AG20443 (cell line): ENCODE measurements at places on chromosomes 1 and 21.

- no peak for DNase-seq
Measured at GRCh38 chr1:201914456-201915235, 25.9 kb downstream of the SHISA4 start.

- no peak for DNase-seq
Measured at GRCh38 chr1:13541435-13542215, 27.8 kb upstream of the LRRC38 start.

- DNase-seq: no peak
Measured at GRCh38 chr1:181075766-181076350, 12.6 kb upstream of the IER5 start.

- peak; percentile 67 for DNase-seq
Measured at GRCh38 chr1:63861052-63861691, 87.4 kb downstream of the ROR1 start.

GRCh38 chr1:232635778-232636356 lies 5.9 kb upstream of the SIPA1L2 start:
- peak; percentile 49 for DNase-seq

GRCh38 chr1:240090014-240090413 lies 1.7 kb upstream of the FMN2 start:
- no peak for DNase-seq

GRCh38 chr1:226176870-226177269 lies 9.7 kb downstream of the ACBD3 start:
- no peak for DNase-seq

- DNase-seq: no peak
Measured at GRCh38 chr1:47871799-47872353, 125.3 kb downstream of the TRABD2B start.

- peak; percentile 67 for DNase-seq
Measured at GRCh38 chr1:97145321-97145956, 423.9 kb downstream of the PTBP2 start.

- no peak for DNase-seq
Measured at GRCh38 chr1:29575277-29575676, 339.0 kb downstream of the PTPRU start.

GRCh38 chr1:1207571-1207892 lies 1.1 kb upstream of the TNFRSF18 start:
- no peak for DNase-seq

- no peak for DNase-seq
Measured at GRCh38 chr1:170375082-170375723, 156.8 kb upstream of the GORAB start.

GRCh38 chr1:156430303-156430702 lies 61.3 kb downstream of the RHBG start:
- DNase-seq: no peak

DNA sequence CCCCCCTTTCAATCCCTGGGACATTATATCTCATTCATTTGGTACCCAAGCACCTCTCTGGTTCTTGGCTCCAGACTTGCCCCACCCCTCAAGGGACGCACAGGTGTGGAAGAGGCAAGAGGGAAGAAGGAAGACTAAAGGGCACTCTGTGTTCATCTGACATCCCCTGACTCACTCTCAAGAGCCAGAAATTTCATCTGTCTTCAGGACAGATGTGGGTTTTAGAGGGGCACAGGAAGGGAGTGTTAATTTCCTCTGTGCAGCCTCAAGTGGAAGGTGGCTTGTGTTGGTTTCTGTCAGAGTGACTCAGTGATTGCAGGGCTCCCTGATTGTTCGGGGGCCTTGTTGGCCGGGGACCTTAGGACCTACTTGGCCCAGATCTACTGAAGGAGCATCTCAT lies 2.4 kb downstream of the C2CD4D start:
- DNase-seq: no peak

- DNase-seq: no peak
Measured at GRCh38 chr1:36023098-36023769, 60.7 kb upstream of the TEKT2 start.

DNA sequence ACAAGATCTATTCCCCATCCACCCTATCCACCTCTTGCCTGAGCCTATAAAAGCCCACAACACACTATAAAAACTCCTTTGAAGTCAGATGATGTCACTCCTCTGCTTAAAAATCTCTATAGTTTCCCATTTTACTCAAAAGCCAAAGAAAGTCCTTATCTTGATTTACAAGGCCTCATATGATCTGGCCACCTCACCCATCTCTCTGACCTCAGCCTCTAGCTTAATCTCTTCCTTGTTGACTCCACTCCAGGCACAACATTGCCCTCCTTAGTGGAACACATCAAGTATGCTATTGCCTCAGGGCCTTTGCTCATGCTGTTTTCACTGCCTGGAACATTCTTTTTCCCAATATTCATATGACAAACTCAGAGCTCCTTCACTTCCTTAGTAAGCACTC lies 33.3 kb downstream of the ZNF281 start:
- no peak for DNase-seq

GRCh38 chr1:79499541-79499940 lies 493.0 kb upstream of the ADGRL4 start:
- no peak for DNase-seq

GRCh38 chr1:21334214-21335087 lies 44.2 kb upstream of the ECE1 start:
- DNase-seq: peak; percentile 84
